ENCODE measurements at places on chromosomes 6 and 20.

- no peak for DNase-seq
Measured at GRCh38 chr6:169689287-169689686, 12.5 kb downstream of the WDR27 start.

DNA sequence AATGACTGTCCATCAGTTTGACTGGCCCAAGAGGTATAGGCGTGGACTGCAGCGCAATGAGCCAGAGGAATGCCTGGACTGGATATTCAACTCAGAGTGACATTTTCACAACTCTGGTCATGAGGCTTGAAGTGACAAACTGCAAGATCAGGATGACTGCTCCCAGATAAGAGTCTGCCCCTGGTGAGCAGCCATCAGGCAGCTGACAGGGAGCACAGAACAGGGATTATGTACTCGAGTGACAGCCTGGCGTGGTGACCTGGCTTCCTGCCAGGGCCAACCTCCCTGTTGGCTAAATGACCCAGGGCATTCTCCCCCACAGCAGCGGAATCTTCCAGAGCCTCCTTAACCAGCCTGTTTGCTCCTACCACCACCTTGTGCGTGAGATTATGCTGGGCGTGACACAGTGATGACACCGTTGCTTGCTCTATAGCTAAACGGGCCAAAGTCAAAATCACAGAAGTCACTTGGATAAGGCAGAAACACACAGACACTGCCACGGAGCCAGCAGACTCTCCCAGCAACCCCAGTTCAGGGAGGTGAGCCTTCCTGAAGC, 209.1 kb upstream of the JARID2 start:
- no peak for DNase-seq

- no peak for DNase-seq
Measured at GRCh38 chr20:54062812-54063280, 7.5 kb downstream of the BCAS1 start.

- no peak for DNase-seq
Measured at GRCh38 chr6:136306466-136306865, 16.8 kb upstream of the BCLAF1 start.

- DNase-seq, result no peak
Measured at GRCh38 chr6:154942770-154943169, 52.3 kb upstream of the TIAM2 start.

GRCh38 chr6:15927531-15928225, 201.2 kb upstream of the MYLIP start:
- no peak for DNase-seq

- DNase-seq, result no peak
Measured at GRCh38 chr20:53652090-53652858, 58.6 kb upstream of the ZNF217 start.

GRCh38 chr6:1325461-1326309, 13.8 kb downstream of the FOXQ1 start:
- no peak for DNase-seq

GRCh38 chr20:36130390-36130789, 24.1 kb upstream of the EPB41L1 start:
- no peak for DNase-seq

DNA sequence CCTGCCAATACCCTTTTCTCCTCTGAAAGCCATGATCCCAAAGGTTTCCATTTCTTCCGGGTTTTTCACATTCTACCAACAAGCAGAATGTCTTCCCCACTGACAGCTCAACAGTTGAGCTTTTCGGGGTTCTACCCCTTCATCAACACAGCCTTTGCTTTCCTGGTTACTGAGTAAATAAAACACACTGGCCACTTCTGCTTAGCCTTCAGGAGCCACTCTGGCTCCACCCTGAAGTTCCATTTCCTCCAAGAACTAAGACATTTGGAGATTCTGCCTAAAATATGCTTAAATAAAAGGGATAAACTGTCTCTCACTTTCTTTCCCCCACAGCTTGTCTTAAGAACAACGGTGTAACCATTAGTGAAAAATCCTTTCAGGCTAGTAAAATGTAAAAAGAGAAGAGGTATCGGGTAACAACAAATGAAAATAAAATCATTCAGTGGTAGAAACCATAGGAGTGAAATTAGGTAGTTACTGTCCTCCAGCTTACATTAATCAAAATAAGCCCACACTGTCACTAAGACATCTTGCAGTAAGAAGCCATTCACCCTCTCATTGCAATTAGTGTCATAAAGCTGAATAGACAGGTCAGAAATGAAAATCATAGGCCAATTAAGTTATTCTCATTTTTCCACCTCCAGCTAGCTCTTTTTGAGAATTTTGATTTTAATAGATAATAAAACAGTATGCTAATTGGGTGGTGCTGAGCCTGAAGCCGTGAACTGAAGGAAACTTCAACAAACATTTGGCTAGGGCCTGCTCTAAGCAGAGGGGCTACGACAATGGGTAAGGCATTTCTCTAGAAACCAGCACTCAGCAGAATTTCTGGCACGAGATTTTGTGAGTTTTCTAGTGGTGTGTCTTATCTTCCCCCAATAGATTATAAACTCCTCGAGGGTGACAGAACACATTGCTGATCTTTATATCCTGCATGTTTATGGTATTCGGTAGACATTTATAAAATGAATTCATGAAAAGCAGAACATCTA, 194.2 kb downstream of the KHDC1L start:
- no peak for DNase-seq

DNA sequence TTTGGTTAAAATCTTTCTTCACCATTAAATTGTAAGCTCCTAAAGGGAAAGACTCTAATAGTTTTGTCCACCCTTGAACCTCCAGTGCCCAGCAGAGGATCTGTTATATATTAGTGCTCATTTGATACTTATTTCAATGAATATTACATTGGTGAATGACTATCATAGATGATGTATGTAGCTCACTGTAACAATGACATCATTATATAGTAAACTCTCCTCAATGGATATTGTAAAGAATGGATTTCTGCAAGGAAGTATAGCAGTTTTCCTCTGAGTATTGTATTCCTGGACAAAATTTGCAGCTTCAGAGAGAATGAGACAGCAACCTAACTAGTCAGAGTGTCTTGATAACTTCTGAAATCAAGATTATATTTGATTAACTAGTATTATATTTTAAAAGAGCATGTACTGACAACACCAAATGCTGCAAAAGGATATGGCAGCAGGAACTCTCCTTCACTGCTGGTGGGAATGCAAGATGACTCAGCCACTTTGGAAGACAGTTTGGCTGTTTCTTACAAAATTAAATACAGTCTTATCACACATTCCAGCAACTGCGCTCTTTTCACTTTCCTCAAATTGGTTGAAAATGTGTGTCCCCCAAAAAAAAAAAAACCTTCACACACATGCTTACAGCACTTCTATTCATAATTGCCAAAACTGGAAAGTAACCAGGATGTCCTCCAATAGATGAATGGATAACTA, 189.8 kb upstream of the OPRM1 start:
- no peak for DNase-seq

- DNase-seq, result no peak
Measured at GRCh38 chr6:28743271-28743789, 180.5 kb downstream of the TRIM27 start.

DNA sequence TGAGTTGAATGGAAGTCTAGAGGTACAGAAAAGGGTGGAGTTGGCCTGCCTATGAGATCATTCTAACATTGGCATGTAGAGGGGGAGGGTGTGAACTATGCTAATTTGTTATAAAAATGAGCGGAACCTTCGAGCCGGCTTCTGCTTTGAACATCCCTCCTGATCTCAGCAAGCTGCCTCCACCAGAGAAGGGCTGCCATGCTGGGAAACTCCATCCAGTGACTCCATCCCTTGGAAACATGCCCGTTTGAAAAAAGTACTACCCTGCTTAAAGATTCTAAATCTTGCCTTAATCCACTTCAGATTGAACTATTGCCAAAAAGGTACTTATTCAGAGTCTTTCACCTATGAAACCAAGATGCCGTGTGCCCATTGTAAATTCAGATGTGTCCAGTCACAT, 43.6 kb upstream of the TMEM170B start:
- DNase-seq, result no peak

Data from iPS DF 6.9 (cell line).